ENCODE measurements at places on chromosomes 5 and 9.

- DNase-seq = no peak
These were observed 449.7 kb upstream of the MPDZ start for GRCh38 chr9:13728917-13729811.

DNA sequence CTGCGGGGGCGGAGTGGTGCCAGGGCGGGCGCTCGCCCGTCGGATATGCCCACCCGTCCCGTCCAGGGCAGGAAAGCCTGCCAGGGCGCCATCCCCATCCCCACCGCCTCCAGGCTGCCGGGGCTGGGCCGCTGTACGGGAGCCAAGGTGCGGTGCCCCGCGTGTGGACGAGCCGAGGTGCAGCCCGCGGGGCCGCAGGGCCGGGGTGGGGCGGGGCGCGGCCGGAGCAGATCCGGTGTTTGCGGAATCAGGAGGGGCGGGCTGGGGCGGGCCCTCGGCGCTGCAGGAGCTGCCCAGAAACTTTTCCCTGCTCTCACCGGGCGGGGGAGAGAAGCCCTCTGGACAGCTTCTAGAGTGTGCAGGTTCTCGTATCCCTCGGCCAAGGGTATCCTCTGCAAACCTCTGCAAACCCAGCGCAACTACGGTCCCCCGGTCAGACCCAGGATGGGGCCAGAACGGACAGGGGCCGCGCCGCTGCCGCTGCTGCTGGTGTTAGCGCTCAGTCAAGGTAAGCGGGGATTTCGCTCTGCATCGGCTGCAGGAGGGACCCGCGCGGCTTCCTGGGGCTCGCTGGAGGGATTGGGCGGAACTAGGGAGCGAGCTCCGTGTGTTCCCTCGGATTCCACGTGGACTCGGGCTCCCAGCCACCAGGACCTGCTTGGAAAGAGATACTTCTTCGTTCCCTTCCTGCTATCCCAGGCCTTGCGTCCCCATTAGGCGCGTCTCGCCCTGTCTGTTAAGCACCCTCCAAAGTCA lies at the start of gene ITGA2:
TSS of gene ITGA2 (plus strand) at position 328 of the 756 bp plus-strand sequence. CDS start at position 445, 117 bp downstream.
- peak; percentile 52 for DNase-seq

DNA sequence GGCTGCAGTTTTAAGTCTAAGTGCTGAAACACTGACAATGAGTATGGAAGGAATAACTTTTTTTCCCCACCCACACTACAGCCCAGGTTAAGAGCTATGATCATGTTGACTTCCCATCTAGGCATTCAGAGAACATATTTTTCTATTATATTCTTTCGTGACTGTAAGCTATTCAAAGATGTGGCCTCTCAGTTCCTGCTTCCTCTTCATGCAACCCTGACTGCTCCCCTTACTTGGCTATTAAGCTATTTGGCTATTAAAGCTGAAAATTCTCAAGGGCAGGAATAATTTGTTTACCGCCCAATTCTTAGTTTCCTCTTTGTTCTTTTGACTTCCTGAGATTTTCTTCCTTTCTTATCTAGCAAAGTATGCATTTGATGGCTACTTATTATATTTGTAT lies 18.6 kb upstream of the ALDH1A1 start:
- DNase-seq = no peak

DNA sequence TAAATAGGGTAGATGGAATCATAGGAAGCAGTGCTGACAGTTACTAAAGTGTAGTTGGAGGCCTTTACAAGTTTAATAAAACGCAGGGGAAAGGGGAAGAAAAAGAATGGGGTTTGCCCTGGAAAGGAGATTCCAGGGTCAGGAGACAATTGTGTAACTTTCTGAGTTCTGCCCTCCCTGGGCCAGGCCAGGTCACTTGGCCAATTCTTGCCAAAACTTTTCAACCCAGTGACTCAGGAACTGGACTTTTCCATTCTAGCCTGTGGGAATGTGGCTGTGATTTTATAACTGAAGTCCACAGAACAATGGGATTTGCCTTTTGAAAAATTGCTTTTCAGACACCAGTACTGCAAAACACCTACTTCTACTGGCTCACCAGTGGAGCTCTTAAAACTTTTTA lies 289.8 kb upstream of the ANKRD55 start:
- no peak for DNase-seq

GRCh38 chr5:143713047-143714003 lies 98.6 kb upstream of the HMHB1 start:
- DNase-seq = no peak

DNA sequence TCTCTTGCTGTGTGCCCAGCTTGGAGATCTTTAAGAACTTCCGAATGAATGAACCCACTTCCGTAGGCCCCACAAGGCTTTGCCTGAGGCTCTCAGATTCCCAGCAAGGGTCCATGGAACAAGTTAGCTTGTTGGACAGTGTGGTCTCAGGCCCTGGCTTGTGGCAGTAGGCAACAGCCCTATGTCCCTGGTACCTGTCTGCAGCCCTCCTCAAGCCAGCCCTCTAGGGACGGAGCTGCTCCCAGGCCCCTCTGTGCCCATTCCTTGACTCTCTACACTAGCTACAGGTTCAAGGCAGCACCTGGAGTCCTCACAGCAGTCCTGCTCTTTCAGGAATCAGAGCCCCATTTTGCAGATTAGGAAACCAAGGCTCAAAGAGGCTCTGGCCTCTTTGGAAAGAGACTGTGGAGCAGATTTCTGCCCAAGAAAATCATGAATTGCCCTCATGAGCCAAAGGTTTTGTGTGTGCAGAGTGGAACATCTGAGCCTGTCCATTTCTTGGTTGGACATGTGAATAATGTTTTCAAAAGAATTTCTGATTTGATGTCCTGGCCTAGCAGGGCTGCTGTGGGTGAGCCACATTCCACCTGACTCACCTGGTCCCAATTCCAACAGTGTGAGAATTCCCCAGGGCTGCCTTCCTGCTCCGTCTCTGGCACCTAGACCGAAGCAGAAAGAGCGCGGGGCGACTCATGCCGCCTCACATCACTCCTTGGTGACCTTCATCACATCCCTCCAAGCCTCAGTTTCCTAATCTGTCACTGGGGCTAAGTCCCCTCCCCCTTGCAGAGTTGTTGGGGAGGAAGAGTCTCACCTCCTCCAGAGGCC lies 131.7 kb downstream of the BARX1 start:
- DNase-seq = no peak

- peak; percentile 82 for DNase-seq
These were observed 3.6 kb upstream of the B4GALT1 start for GRCh38 chr9:33170464-33171415.

DNA sequence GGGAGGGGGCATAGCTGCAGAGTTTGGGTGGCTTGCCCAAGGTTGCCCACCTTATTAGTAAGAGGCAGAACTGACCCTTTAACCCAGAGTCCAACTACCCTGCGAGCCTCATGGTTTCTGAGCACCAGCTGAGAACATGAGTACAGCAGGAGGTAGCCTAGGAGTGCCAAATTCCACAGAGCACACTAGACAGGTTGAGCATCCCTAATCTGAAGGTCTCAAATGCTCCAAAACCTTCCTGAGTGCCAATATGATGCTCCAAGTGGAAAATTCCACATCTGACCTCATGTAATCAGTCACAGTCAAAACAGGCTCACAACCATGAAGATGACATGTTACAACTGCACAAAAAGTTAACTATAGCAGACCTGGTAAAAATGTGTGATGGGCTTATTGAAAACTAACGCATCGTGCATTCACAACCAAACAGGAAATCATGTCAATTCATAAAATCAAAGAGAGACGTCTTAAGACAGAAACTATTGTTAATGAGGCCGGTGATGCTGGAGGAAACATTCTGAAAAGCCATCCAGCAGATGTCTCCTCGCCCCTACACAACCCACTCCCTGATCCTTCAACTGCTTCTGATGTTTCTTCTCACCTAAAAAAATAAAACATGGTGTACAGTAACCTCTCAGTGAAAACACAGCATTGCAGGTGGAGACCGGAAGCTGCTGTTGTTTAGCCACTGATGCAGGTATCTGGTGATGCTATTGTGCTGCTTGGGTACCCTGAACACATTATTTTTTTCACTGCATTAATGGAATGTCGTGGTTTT lies 25.0 kb downstream of the PTCH1 start:
- DNase-seq = no peak

DNA sequence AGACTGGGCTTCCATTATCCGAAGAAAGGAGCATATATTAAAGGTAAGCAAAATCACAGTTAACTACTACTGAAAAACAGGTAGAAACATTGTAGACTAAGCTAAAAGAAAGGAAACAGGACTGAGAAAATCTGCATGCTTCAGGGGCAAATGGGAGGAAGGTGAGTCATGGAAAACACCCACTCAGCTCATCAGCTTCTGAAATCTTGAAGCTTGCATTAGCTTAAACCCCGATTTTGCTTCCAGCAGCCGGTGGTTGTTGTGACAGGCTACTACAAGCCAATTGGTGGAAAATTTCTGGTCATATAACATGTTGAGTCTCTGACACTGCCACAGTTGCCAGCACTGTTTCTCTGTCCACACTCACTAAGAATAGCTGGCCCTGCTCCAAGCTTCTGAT lies 179.6 kb upstream of the PUM3 start:
- DNase-seq = no peak

GRCh38 chr9:3828495-3828894 lies 302.7 kb upstream of the RFX3 start:
- DNase-seq = no peak

- no peak for DNase-seq
These were observed 93.7 kb downstream of the PDE4D start for GRCh38 chr5:59799668-59800346.

DNA sequence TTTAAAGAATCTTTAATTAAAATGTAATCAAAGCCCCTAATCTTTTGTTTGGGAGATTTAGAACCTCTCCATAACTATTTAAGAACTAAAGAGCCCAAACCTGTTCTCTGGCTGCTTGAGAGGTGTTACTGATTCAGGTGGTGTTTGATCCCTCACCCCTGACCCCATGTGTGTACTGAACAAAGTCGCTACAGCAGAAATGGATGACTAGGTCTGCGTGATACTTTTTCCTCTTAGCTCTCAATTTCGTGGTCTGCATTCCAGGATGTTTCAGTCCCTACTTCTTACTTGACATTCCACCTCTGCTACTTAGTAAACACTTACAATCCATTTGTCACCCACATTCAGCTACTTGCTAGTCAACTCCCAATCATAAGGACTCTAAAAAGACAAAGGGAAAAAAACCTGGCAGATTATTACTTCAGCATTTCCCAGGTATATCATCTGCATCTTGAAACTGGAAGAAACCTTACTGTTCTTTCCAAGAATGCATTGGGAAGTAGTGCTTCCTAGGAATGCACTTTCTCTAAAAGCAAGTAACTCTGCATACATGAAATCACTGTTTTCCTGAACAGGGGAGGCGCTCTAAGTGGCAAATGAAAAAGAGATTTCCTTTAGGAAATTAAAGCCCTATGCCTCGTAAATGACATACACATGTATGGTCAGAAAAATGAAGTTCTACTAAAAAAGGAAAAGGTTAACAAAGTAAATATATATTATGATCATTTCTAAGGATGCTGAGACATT lies 1091.6 kb downstream of the PTPRD start:
- DNase-seq = no peak

GRCh38 chr9:25472085-25472607 lies 206.1 kb downstream of the TUSC1 start:
- no peak for DNase-seq

DNA sequence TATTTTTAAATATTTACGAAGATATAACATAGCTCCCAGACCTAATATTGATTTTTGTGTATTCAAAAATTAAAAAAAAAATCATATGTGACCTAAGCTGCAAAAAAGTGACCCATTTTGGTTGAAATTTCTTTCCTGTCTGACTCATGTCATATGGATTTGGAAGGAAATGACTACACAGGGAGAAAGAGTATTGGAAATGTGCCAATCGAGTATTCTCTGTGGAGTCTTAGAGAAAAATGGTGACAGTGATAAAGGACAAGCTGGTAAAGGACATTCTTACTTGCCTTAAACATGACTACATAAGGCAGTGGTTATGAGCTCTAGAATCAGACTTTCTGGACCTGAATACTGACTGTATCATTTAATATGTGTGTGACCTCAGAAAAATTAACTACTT lies 262.9 kb upstream of the PTPRD start:
- no peak for DNase-seq

- no peak for DNase-seq
These were observed 102.6 kb downstream of the ARHGAP26 start for GRCh38 chr5:142872795-142873194.

- peak; percentile 86 for DNase-seq
These were observed 2.4 kb upstream of the VAV2 start for GRCh38 chr9:133994353-133995011.

DNA sequence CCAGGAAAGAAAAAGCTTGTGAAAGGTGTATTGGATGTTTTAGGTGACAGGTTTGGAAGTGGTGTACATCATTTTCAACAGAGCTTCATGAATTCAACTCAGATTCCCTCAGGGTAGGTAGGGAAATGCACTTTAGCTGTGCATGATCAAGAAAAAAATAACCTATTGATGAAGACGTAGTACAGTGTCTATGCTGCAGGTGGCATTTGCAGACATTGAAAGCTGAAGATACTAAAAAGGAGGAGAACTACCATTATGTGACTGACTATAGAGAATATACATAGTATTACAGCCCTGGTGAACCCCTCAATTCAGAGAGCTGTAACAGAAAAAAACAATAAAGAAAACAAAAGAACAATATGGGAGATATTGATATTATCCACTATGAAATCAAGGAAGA lies 2344.7 kb upstream of the ACO1 start:
- DNase-seq = no peak

- no peak for DNase-seq
These were observed 145.4 kb downstream of the MTX3 start for GRCh38 chr5:79845448-79846197.

DNA sequence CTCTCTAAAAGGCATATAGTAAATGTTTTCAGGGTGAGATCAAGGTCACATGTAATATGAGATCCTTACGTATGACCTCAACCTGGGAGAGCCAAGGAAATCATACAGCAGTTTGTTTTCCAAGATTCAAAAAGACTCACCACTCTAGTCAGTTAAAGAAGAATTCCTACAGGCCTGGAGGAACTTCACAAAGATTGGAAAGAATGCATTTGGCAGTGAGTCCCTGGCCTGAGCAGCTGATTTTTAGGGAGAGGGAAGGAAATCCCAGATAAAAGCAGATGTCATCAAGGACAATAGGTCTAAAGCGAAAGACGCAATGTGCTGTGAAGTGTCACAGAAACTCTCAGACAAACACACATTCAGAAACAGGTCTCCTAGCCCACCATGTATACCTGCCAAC lies 424.0 kb upstream of the ZNF462 start:
- DNase-seq = no peak

DNA sequence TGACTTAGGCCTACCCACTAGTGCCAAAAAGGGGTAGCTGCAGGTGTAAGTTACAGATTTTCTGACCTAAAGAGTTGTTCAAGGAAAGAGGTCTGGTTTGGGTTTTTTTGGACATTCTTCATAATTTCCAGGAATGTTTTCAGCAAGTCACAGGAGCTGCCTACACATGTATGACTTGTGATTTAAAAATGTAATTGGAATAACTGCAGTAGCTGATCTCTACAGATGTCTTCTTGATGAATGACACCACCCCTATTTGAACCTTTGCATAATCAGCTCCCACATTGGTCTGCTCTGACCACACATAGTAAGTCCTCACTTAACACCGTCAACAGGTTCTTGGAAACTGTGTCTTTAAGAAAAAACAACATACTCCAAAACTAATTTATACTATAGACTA lies 481.4 kb downstream of the RASEF start:
- no peak for DNase-seq
